SJSA1 (cell line): ENCODE measurements at places on chromosomes 5 and 9. TPM values are rescaled to one million over a fixed set of nuclear protein-coding genes. Genes with fewer than 3 reads are reported as not detected.

Gene PIP5K1B
- not detected in 2 replicates for total RNA-seq

Gene IL4
- total RNA-seq = not detected in 2 replicates

- H3K4me3 ChIP-seq = no peak overlapping the region
- H3K36me3 ChIP-seq = no peaks in the 10 kb centered on the region
- H3K4me1 ChIP-seq = peaks cover 41% of the 10 kb centered on the region
- no peaks in the 10 kb centered on the region for H3K27me3 ChIP-seq
- no peak for DNase-seq
- H3K27ac ChIP-seq = no peak overlapping the region; the same call in 1 of the 2 replicates
Observed at GRCh38 chr5:168950241-168950951, 350.5 kb downstream of the SLIT3 start.

DNA sequence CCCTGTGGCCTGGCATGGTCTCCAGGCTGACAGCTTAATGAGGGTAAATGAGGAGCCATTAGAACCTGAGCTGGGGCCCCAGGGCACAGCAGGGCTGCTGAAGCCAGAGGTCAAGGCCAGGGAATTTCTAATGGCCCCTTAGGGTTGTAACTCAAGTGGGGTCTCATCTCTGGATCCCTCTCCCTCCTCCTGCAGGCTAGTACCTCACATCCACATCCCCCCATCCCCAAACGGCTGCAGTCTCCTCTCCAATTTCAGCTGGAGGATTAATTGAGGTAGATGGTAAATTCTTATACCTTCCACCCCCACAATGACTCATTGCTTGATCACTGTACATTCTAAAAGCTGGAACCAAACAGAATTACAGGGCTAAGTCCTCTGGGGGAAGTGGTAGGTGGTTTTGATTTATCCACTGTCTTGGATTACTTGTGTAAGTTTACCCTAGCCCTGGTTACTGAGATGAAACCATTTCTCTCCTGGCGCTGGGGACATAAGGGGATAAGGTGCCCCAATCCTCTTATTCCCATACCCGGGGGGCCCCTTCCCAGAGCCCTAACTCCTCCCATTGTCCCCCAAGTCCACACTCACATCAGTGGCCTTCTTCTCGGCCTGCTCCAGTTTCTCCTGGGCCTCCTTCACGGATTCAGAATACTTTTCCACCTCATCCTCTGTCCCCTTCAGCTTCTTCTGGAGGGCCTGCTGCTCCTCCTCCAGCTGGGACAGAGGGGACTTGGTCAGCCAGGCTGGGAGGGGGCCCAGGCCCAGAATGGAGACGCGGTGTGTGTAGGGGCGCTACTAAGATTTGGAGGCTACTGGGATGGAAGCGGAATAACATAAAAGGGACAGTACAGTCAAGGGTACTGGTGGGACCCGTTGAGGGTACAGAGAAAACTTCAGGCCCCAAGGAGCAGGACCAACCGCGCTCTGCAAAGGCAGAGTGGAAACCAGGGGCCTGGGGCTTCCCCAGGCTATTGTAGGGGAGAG is 875 bp downstream of the TPM2 start:
- H3K27ac ChIP-seq = peak overlapping the region; percentile 17; the same call in 1 of the 2 replicates
- peaks cover 24% of the 10 kb centered on the region for H3K4me1 ChIP-seq
- H3K27me3 ChIP-seq = no peaks in the 10 kb centered on the region
- peaks cover 55% of the 10 kb centered on the region for H3K36me3 ChIP-seq
- H3K4me3 ChIP-seq = peak overlapping the region; percentile 60

- peaks cover 16% of the 10 kb centered on the region for H3K4me1 ChIP-seq
- H3K36me3 ChIP-seq = no peaks in the 10 kb centered on the region
- H3K4me3 ChIP-seq = no peak overlapping the region
- DNase-seq = peak; percentile 47
- no peak overlapping the region for H3K27ac ChIP-seq
Observed at GRCh38 chr9:757246-757881, 84.1 kb upstream of the DMRT1 start.

- no peaks in the 10 kb centered on the region for H3K27me3 ChIP-seq
- H3K4me1 ChIP-seq = peaks cover 37% of the 10 kb centered on the region
- DNase-seq = peak; percentile 51
- H3K27ac ChIP-seq = peak overlapping the region; percentile 94
- peaks cover 17% of the 10 kb centered on the region for H3K36me3 ChIP-seq
- H3K4me3 ChIP-seq = no peak overlapping the region
Observed at GRCh38 chr5:54514291-54514690, 3.3 kb upstream of the SNX18 start.

Gene KIF3A
- total RNA-seq = 11.4 and 12.1 TPM in 2 replicates

Gene ALDOB
- not detected in 2 replicates for total RNA-seq

- peaks cover 17% of the 10 kb centered on the region for H3K4me1 ChIP-seq
- no peaks in the 10 kb centered on the region for H3K27me3 ChIP-seq
- no peak overlapping the region for H3K4me3 ChIP-seq
- H3K27ac ChIP-seq = no peak overlapping the region
Observed at GRCh38 chr9:120365386-120365785, 214.6 kb downstream of the CDK5RAP2 start.

Gene ORM1
- not detected in 2 replicates for total RNA-seq

GRCh38 chr9:13083963-13084528 is 195.4 kb downstream of the MPDZ start:
- no peaks in the 10 kb centered on the region for H3K4me1 ChIP-seq
- no peak for DNase-seq
- H3K27me3 ChIP-seq = no peaks in the 10 kb centered on the region
- no peaks in the 10 kb centered on the region for H3K36me3 ChIP-seq
- no peak overlapping the region for H3K4me3 ChIP-seq

DNA sequence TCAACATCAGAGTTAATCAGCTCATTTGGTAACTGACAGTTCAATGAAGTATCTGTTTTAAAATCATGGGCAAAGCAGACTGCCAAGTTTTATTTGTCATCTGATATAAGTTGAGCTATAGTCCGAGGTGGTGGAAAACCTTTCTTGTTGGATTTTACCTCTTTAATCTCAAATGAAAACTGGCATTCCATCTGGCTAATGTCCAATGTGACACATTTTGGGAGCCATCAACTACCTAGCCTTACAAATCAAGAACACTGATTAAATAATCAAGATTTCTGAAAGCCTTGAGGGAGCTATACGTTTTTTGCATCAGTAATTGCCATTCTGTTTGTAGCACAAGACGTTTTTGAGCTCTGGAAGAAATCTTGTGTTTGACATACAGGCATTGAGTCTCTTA is 1380.5 kb upstream of the WWC1 start:
- H3K36me3 ChIP-seq = no peaks in the 10 kb centered on the region
- no peaks in the 10 kb centered on the region for H3K27me3 ChIP-seq
- no peak overlapping the region for H3K4me3 ChIP-seq
- H3K4me1 ChIP-seq = peaks cover 8% of the 10 kb centered on the region; the same call in 1 of the 2 replicates

GRCh38 chr5:173531863-173532262 is 84.6 kb downstream of the BOD1 start:
- H3K27ac ChIP-seq = no peak overlapping the region
- H3K36me3 ChIP-seq = no peaks in the 10 kb centered on the region
- no peak overlapping the region for H3K4me3 ChIP-seq
